ENCODE measurements at places on chromosomes 6 and 20.

GRCh38 chr6:157585274-157586087, 204.5 kb downstream of the ZDHHC14 start:
- DNase-seq, result no peak

DNA sequence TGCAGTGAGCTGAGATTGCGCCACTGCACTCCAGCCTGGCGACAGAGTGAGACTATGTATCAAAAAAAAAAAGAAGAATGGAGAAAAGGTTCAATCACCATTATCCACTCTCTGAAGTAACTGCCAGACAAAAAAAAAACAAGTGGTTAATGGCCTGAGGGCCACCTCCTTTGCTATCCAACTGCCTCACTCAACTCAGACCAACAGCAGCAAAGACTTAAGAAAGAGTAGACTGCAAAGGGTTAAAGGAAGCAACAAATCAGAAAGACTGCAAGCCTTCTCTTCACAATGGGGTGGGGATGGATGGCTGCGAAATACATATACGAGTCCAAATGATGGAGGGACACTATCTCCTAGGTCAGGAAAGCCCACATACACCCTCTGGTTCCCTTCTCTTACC, 3.2 kb downstream of the NFS1 start:
- no peak for DNase-seq

- DNase-seq, result peak; percentile 26
Measured at GRCh38 chr6:117168296-117169063, 96.9 kb upstream of the VGLL2 start.

- no peak for DNase-seq
Measured at GRCh38 chr6:15623276-15624116, 39.3 kb downstream of the DTNBP1 start.

DNA sequence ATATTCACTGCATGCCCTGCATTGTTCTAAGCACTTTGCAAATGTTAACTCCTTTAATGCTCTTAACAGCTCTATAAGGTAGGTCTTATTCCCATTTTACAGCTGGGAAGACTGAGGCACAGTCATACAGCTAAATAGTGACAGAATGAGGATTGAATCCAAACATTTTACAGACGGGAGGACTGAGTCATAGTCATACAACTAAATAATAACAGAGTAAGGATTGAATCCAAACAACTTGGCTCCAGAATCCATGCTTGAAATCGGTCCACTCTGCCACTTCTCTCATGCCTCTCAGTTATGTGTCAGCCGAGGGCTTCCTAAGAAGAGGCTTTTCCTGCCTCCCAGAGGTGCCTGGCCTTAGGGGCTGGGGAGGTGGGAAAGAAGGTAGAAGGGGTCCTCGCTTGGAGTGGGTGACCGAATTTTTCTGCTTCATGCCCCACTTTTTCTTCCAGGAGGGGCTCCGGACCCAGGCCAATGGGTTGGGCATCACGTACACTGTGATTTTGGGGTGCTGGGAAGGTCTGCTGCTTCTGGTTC, 137.4 kb upstream of the RNF24 start:
- no peak for DNase-seq

DNA sequence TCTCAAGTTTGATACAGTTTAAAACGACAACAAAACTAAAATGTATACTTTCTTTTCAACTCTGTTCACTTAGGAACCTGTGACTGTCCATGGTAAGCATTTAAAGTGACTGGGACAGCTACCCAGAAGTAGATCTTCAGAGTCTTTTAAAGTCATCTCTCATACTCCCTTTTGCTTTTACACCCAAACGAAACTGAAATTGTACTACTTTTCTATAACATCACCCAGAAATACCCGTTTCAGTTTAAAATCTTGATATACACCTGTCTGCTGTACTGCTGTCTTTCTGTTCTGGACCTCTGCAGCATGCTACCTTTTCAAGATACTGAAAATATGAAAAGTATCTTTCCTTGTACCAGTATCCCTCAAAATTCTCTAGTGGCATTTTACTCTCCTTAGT, 170.4 kb upstream of the THEMIS start:
- no peak for DNase-seq

DNA sequence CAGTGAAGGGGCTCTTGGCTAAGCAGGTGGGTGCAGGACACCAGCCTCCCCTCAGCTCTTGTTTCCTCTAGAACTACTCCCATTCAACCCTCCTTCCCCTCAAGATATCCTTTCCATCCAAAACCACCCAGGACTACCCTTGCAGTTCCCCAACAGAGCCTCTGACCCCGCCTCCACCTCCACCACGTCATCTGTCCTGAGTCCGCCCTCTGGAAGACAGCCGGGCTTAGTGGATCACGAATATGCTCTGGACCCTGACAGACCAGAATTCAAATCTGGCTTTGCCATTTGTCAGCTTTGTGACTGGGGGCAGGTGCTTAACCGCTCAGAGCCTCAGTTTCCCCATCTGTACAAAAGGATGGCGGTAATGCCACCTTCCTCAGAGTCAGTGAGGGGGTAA, 31.4 kb downstream of the TFEB start:
- no peak for DNase-seq

- DNase-seq, result no peak
Measured at GRCh38 chr20:21167261-21167660, 41.4 kb downstream of the KIZ start.

GRCh38 chr20:59812286-59813125, 120.9 kb downstream of the SYCP2 start:
- DNase-seq, result no peak

DNA sequence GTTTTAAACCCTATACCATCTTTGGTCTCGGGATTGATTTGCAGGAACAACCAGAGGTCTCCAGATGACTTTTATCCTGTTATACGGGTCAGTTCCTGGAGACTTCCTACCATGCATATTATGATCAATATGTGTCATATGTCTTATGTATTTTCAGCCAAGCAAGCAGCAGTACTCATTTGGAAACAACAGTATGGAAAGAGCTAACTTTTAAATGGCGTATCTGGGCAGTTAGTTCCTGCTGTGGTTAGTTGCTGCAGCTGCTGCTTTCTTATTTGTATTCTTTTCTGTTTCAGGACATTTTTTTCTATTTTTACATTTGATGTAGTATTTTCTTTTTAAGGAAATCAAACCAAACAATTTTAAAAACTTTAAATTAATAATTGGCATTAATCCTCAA, 207.5 kb downstream of the MANEA start:
- DNase-seq, result no peak
